ENCODE measurements at places on chromosomes 3 and 15.
A peak's percentile ranks its signal among the peaks of the same experiment; 100 is the strongest.

- DNase-seq: no peak
These were observed 72.9 kb downstream of the CHSY1 start for GRCh38 chr15:101178931-101179330.

DNA sequence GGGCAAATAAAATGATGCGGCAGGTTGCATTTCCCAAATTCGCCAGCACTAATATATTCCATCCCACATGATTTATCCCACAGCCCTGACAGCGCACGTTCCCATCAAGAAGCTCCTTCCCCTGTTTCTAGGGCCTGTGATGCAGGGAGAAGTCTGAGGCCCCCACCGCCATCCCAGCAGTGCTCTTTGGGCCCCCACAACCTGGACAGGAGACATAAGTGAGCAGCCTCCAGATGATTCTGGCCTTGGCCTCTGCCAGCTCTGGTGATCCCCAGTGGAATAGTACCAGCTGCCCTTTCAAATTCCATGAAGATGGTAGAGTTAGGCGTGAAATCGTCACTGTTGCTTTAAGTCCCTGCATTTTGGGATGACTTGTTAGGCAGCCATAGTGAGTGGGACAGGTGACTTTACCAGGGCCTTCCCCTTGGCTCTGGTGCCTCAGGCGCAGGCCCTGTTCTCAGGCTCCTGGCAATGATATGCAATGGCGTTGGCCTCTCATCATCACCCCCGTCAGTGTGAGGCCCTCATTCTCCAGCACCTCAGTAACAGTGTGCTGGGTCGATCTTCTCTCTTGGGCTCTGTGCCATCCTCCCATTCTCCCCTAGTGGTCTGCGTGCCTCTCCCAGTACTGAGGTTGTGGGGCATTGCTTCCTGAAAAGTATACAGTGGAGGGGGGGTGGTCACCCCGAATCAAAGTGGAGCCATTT, 263.7 kb downstream of the OCA2 start:
- no peak for DNase-seq

GRCh38 chr3:71294919-71295318, 288.6 kb downstream of the FOXP1 start:
- DNase-seq: no peak

DNA sequence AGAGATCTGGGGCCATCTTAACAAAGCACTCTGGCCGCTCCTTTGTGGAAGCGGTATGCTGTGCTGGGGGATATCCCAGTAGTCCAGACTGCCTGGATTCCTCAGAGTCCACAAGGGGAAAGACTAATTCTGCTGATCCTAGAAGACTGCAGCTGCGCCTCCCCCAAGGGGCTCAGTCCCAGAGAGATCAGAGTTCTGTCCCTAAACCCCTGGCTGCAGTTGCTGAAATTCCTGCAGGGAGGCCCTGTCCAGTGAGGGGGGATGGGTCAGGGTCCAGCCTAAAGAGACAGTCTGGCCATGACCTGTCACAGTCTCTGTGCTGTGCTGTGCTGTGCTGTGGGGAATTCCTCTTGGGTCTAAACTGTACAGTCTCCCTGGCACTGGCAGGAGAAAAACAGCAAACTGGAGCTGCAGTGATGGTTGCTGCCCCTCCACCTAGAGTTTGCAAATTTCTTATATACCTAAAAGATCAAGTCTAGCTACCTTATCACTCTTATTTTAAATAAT, 575.1 kb upstream of the UBE2E2 start:
- DNase-seq: no peak

GRCh38 chr3:115162759-115163158, 15.7 kb upstream of the ZBTB20 start:
- no peak for DNase-seq

GRCh38 chr3:174223042-174223441, 636.1 kb upstream of the NAALADL2 start:
- no peak for DNase-seq

- DNase-seq: no peak
These were observed 336.1 kb upstream of the NR2F2 start for GRCh38 chr15:95994418-95994817.

GRCh38 chr3:145483992-145484391, 677.0 kb downstream of the PLOD2 start:
- no peak for DNase-seq

DNA sequence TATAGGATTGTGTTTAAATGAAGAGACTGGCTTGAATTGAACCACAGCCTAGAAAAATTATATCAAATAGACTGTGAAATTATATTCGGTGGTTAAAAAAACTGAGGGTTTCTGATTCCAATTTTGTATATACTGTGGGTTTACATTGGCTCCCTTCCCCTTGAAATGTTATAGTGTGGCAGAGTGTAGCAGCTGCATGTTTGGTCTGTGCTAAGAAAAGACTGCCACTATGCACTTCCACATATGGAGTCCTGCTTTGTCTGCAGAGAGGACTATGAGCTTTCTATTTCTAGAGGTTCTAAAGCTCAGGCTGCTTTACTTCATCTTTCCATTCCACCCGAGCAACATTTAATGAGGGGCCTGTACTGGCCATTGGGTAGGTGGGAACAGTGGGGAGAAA, 112.3 kb downstream of the P3H2 start:
- no peak for DNase-seq

DNA sequence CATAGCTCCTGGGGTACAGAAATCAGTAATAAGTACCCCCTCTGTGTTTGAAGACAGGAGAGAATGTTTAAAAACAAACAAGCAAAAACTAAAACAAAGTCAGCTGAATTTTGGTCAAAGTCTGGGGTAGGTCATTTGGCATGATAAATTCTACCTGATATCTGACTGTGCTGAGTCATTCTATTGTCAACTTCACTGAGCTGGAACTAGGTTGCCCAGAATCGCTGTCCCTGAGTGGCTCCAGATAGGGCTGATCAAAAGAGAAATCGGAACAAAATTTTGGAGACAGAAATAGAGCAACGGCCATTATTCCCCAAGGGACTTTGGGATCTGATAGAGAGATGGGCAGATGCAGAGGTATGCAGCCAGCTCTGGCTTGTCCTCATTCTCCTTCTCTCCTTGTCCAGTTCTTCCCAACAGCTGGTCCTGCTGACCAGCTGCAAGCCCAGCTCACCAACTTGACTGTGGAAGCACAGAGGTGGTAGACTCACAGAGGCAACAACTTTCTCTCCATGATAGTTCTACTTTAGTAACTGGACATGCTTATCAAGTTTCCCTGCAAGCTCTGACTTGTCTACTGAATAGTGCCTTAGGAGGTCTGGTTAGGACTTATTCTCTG, 57.3 kb upstream of the MYRIP start:
- DNase-seq: no peak

DNA sequence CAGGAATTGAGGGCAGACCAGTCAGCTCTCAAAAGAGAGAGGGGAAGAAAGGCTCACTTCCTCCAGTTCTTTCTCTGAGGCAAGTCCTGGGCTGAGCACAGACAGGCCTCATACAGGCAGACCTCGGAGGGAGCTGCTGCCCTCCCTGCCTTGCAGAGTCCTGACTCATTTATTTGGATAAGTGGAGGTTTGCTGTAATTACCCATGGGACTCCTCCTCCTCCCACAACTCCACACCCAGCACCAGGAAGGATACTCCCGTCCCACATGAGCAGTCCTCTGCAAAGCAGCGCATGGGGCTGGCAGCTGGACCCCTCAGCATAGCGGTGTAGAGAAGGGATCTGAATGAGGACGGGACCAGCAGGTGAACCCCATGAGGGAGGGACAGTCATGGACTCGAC, 13.4 kb upstream of the SCN10A start:
- no peak for DNase-seq

DNA sequence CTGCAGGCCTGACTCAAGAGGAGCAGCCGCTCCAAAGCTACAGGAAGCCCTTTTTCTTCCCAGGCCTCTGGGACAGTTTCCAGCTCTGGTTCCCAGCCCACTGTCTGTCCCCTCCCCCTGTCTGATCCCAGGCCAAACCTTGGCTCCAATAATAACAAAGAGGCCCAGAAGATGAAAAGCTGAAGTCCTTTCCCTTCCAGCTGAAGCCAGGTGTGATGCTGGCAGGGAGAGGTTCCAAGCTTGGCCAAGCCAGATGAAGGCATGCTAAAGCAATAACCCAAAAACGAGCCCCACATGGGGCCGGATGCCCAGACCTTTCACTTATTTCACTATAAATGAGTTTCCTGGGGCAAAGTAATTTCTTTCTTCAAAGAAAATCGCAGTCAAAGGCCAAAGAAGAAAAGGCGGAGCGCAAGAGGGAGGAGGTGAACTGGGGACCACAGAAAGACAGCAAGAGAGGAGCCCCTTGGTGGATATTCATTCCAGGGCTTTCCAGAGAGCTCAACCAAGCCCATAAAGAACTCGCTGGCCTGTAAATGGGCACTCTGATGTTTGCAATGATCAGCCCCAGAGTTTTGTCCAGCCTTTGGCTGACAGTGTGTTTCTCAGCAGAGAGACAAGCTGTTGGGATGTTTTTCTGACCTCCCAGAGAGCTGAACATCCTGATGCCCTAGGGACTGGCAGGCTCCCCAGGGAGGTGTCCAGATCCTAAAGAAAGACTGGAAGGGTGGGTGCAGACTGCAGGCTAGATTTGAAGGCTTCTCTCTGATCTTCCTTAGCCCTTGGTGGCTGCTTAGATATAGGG, 157.6 kb downstream of the UACA start:
- no peak for DNase-seq

GRCh38 chr3:151976211-151977050, 103.0 kb downstream of the SUCNR1 start:
- no peak for DNase-seq

GRCh38 chr15:92095693-92096092, 242.2 kb downstream of the SLCO3A1 start:
- DNase-seq: peak; percentile 43
